NCI-H2081 treated with DMSO at 0.1 percent for 48 hours (cell line): ENCODE measurements at places on chromosomes 5 and 9.

DNA sequence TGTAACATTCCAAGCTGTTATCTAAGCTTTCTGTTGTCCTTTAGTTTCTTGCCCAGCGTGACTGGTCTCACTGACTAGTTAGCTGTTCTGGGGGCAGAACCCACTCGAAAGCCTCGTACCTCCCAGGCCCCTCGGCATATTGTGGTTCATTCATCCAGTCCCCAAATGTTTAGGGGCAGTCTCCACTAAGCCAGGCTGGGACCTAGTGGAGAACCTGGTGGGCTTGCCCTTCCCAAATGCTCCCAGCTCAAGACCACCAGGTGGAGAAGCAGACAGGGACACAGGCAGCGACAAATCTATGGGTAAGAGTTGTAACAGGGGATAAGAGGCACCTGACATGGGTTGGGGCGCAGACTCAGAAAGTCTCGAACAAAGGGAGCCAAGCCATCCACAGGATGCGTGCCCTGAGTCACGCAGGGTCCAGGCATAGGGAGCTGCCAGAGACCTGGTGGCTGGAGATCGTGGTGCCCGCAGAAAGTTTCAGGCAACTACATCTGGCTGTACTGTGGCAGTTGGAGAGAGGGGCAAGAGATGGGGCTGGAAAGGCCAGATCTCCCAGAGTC is 851 bp upstream of the EEIG1 start:
- DNase-seq, result no peak

DNA sequence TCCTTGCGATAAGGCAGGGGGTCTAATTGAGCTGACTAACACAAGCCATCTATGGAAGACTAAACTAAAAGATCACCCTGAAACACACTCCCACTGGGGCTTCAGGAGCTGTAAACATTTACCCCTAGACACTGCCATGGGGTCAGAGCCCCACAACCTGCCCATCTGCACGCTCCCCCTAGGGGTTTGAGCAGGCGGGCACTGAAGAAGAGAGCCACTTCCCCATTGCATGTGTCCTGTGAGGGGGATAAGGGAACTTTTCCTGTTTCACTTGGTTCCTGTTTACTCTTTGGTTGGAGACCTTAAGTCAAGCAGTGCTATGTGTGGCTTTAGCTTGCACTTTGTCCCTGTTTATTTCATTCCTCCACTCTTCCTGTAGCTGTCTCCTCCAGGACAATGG is 1929.5 kb upstream of the CDH9 start:
- no peak for DNase-seq

GRCh38 chr5:178377583-178378270 is 145.1 kb upstream of the PHYKPL start:
- DNase-seq, result no peak

DNA sequence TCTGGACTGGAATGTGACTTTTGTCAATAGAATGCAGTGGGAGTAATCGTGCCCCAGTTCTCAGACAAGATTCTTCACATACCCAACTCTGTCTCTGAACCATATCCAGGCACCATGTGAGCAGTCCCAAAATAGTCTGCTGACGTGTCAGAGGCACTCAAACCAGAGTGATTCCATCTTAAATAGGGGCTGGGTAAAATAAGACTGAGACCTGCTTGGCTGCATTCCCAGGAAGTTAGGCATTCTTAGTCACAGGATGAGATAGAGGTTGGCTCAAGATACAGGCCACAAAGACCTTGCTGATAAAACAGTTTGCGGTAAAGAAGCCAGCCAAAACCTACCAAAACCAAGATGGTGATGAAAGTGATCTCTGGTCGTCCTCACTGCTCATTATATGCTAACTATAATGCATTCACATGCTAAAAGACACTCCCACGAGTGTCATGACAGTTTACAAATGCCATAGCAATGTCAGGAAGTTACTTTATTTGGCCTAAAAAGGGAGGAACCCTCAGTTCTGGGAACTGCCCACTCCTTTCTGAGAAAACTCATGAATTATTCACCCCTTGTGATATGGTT is 16.9 kb upstream of the PLCXD3 start:
- DNase-seq, result no peak

- no peak for DNase-seq
Observed at GRCh38 chr5:57581772-57582171, 99.2 kb upstream of the ACTBL2 start.

DNA sequence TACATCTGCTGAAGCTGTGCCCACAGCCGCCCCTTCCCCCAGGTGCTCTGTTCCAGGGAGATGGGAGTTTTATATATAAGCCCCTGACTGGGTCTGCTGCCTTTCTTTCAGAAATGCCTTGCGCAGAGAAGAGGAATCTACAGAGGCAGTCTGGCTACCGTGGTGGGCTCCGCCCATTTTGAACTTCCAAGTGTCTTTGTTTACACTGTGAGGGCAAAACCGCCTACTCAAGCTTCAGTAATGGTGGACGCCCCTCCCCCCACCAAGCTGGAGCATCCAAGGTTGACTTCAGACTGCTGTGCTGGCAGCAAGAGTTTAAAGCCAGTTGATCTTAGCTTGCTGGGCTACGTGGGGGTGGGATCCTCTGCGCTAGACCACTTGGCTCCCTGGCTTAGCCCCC is 41.3 kb downstream of the RANBP17 start:
- DNase-seq, result no peak

DNA sequence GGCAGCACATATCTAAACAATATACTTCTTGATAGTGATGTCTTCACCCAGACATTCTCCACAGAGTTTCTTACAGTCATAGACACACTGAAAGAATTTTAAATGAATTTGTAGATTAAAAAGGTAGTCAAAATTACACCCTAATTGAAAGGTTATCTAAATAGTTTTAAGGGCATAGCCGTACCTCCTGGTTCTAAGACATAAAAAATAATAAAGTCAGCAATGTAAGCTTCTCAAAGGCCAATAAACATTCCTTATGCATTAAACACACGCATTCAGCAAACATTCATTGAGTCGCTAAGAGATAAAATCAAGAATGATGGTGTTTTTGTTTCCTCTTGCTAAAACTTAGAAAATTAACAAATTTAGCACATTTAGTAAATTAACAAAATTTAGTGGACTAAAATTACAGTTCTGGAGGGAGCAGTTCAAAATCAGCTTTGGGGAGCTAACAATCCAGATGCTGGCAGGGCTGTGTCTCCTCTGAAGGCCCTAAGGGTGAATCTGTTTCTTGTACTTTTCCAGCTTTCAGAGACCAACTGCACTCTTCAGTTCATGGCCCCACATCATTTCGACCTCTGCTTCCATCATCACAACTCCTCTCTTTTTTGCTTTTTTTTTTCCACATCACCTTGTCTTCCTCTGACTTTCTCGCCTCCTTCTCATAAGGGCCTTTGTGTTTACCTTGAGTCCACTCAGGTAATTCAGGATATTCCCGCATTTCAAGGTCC is 516.5 kb downstream of the DNAH5 start:
- no peak for DNase-seq

GRCh38 chr9:126219166-126219565 is 107.5 kb upstream of the MVB12B start:
- DNase-seq, result no peak

- no peak for DNase-seq
Observed at GRCh38 chr5:82942083-82942881, 134.9 kb downstream of the TMEM167A start.

DNA sequence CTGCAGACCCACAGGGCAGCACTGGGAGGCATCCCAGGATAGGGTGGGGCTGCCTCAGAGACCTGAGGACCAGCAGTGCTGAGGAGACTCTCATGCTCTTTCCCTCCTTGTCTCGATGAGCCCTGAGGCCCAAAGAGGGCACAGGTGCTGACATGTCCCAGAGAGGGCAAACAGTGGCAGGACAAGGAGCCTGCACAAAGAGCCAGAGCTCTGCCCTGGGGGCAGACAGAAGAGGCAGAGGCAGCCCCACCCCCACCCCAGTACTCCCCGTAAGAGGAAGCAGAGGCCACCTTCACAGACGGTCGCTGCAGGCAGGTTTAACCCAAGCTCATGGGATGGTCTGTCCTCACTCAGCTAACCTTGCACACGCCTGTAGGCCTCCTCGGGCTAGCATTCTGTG is 29.4 kb upstream of the TTLL11 start:
- no peak for DNase-seq

GRCh38 chr9:100111235-100111634 is 12.2 kb downstream of the INVS start:
- DNase-seq, result peak; percentile 43

DNA sequence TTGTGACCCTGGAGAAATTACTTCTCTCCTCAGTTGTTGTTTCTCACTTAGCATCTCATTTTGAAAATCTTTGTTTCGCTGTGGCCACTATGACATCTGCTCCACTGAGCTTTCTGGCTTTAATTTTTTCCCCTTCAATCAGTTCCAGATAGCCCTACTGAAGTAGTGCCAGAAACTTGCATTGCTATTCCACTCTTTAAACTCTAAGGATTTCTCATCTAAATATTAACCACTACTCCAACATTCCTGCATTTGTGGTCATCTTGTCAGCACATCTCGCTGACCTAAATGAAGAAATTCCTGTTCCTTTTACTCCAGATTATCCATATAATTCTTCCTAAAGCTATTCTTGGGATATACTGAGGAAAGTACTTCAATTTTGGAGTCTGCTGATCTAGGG is 15.3 kb upstream of the NOL6 start:
- no peak for DNase-seq

- DNase-seq, result no peak
Observed at GRCh38 chr5:107274571-107274970, 396.2 kb downstream of the EFNA5 start.

DNA sequence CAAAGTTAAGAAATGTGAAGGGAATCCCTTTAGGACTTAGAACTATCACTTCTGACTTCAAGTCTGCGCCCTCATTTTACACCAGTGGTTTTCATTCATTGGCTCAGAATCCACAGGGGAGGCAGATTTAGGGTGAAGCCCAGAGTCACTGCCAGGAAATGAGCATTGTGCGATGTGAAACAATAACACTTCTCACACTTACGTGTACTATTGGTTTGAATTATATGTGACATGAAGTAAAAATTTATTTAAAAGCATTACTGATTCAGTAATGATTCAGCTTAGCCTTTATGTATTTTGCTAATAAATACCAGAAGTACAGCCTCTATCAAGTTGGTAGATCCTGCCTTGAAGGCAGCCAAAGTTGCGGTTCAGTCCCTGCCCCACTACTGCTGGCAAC is 98.6 kb downstream of the PAM start:
- no peak for DNase-seq

DNA sequence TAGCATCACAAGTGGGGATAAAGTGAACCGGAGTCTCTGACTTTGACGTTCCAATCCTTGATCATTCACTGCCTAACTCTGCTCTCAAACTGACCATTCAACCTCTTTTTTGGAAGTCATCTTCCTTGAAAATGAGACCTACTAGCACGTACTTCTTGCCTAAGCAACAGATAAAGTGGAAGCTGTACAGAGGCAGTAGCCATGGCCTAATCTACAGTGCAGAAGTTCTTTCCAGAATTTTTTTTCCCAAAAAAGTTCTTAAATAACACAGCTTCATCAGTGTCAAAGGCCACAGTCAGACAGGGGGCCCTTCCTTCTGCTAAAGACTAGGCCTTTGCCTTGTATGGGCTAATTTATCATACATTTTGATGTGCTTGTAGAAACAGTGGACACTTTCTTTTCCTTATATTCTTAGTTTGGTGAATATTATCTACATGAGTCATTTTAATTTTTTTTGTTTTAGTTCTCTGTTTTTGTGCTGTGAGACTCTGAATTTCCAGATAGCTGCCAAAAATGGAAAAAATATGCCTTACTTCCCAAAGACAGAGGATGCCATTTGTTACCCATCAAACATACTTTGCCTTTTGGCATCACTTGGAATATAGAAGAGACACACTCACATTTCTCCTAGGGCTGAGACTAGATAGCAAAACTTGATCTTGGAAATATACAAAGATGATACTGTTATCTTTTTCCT is 96.3 kb upstream of the VCAN start:
- no peak for DNase-seq

DNA sequence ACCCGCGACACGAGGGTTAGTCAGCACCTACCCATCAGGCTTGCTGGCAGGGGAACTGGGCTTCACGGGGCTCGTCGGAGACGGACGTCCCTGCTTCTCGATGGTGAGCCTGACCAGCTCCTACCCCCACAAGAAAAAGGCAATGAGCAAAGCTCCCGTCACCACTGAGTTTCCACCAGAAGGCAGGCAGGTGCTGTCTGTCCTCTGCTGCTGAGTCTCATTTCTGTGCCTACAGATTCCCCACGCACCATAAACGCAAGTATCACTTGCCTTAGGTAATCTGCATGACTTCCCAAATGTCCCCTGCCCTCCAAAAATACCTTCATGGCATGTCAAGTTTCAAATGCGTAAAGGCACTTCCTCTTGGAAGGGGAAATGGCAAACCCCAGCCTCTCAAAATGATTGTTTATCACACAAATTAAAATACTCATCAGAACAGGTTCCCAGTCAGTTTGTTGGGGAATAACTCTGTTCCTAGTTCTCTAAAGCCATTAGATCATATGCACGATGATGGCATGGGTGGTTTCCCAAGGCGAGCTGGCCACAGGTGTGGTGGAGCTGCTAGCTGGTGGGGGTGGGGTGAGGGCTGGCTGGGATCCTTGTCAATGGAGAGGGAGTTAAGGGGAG is 85.0 kb downstream of the PRRT1B start:
- no peak for DNase-seq

- DNase-seq, result no peak
Observed at GRCh38 chr5:68683632-68684036, 410.2 kb upstream of the SLC30A5 start.

GRCh38 chr9:31078175-31078574 is 1306.3 kb upstream of the ACO1 start:
- no peak for DNase-seq

DNA sequence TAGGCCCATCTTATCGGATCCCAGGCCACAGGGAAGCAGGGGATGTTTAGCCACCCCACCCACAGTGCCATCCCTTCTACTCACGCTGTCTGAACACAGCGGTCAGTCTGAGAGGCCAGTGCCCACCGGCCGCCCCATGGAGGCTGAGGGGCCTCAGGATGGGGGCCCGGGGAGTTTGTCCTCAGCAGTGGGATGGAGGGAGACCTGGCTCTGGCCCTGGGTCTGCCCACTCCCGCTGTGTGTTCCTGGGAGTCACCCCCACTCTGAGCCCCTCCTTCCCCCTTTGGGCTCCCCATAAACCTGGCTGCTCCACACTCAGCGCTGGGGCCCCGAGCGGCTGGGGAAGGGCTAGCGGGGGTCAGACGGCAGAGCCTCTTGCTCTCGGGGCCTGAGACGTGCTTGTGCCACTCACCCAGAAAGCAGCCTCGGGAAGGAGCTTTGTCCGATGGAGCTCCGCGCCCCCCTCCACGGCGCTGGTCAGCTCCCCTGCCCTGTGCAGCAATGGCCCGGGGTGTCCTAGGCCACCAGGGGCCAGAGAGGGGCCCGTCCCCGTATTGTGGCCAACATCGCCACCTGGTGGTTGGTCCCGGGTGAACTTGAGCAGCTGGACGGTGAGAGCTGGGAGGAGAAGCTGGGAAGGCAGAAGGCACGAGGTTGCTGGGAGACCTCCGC is 10.9 kb upstream of the LAMC3 start:
- DNase-seq, result no peak

DNA sequence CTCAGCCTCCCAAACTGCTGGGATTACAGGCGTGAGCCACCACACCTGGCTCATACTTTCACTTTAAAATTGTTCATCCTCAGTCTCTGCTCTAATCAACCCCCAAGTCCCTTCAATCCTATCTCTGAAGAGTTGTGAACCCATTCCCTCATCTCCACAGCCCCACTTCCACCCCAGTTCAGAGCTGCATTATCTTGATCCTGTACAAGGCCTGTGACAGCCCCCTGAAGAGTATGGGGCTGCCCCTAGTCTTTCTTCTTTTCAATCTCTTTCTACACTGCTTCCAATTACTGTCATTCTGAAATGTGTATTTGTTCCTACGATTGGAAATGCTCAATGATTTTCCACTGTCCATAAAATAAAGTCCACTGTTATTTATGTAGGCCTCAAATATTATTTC is 588.3 kb downstream of the RAB3C start:
- no peak for DNase-seq
